Activated T-cell treated with anti-CD3 and anti-CD28 coated beads, Interleukin-2, amount 50 U/mL, for 72 hours (primary cell): ENCODE measurements at places on chromosomes 6 and 20.

DNA sequence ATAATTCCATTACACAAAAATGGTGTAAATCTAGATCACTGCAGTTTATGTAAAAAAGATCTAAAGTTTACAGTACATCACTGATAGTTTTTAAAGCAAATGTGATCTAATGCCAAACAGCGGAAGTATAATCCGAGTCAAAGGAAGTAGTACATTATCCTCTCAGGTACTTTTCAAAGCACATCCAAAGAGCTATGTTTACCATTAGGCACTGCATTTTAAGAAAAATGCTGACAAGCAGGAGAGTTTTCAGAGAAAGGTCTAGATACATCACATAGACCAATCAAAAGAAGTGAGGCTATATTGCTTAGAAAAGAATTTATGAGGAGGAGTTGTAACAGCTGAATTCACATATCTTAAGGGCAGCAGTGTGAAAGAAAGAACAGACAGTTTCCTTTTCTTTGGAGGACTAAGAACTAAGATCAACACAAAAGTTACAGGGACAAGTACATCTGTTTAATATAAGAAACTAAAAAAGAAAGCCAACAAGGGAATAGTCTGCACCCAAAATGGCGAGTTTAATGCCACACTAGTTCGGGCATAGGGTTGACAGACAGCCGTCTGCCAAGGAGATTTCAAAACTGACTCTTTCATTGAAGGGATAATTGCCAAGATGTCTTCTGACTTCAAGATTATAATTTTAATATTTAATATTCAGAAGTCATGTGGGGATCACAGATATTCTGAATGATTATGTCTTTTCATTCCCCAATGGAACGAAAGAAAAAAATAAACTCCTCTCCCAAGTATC, 1.4 kb downstream of the ZNF184 start:
- no peak for DNase-seq

DNA sequence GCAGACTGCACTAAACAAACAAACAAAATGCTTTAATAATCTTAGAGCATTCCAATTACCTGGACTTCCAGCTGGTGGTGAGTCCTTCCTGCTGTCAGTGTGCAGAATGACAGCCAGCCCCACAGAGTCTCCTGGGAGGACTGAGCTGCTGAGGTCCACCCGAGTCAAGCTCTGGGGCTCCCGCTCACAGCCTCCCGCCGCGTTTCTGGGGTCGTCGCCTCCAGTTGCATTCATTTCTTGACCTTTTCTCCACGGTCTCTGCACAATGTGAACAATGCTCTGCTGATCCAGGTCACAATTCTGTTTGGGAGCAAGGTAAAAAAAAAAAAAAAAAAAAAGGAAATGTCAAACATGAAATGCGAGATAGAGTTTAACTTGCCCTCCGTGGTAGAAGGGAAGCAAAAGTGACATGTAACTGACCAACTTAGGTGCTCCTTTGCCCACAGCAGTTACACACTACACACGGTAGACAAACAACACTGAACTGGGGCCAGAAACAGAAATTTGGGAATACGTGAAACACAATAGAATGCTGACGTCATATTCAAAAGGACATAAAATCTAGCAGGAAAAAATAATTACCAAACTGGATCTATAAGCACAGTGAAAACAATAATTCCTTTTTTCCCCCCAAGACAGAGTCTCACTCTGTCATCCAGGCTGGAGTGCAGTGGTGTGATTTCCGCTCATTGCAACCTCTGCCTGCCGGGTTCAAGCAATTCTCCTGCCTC, 464.9 kb downstream of the PRKN start:
- DNase-seq, result no peak

DNA sequence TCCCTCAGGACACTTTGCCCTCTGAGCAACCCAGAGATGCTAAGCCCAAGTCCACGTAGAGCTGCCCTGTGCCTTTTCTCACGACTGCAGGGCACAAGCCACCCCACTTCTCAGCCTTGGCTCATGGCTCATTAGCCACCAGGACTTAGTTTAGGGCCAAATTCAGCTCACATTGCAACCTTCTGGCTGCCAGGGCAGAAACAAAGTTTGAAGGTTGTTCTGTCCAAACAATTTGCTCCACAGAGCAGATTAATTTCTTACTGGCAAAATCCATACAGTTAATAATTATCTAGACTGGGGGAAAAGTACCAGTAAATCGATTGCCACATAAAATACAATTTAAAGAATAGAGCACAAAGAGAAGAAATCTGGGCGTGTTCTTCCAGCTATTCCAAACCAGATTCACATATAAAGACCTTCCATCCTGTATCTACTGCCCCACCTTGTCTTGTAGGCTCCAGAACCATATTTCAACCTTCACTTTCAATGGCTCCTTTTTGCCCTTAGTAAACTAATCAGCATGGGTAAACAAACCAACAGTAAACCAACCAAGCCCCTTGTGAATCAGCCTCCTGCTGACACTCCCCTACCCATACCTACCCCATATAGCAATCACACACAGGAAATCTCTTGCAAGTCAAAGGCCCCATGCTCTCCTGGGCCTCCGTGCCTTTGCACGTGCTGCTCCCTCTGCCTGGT, 101.9 kb downstream of the QRSL1 start:
- no peak for DNase-seq

- DNase-seq, result no peak
Measured at GRCh38 chr6:79824202-79824601, 123.2 kb downstream of the ELOVL4 start.

- DNase-seq, result no peak
Measured at GRCh38 chr20:14696937-14697336, 359.5 kb upstream of the FLRT3 start.

DNA sequence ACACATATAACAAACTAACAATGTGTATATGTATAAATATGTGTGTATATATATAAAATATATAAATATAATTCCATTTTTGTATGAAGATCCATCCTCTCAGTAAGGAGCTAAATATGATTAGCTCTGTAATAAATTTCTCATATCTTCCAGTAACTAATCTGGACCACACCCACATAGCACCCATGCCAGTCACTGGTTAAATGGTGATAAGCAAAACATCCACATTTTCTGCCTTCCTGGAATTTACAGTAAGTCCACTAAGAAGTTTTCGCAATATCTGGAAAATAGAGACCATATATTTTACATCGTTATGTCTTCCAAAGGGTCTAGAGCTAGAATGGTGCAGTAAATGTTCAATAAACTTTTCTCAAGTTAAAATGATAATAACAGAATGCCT, 151.5 kb upstream of the STMND1 start:
- DNase-seq, result no peak

DNA sequence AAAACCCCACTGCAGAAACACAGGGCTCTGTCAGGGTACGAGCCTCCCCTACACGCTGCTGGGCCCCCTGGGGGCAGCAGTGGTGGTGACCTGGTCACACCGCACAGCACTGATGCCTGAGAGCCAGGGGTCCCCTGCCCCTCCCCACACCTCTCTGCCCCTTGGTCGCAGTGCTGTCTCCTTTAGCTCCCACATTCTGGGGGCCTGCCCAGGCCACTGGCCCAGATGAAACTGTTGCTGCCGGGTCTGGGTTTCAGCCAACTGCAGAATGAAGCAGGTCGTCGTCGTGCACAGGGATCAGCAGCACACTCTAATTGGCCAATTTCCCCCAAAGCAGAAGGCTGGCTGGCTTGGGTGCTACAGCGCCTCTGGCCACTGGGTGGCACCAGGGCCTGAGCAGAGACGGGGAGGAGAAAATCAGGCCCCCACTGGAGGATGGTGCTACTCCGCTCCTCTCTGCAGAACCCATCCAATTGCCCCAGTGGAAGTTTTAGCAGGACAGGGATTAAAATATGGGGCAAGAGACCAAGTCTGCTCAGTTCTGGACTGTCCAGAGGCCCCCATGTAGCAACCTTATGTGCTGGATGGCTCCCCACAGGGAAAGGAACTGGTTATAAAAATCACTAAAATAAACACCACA, 26.1 kb downstream of the DIDO1 start:
- peak; percentile 72 for DNase-seq

DNA sequence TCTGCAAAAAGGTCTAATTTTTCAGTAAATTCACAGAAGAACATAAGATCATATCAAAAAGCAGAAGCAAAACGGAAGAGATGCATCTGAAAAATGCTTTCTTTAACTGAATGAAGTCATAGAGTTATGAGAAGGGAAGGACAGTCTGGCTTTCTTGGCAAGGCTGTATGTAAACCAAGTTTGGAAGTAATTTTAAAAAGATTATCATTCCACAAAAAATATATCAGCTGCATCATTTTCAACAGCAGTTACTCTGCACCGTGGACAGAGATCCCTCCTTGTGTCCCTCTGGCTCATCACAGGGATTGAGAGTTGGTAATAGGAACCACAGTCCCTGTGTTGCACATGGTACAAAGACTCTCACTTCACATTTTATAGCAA, 258.5 kb downstream of the HIVEP2 start:
- DNase-seq, result no peak

- DNase-seq, result no peak
Measured at GRCh38 chr20:6277661-6278240, 154.9 kb upstream of the FERMT1 start.

- no peak for DNase-seq
Measured at GRCh38 chr20:6007529-6008103, 46.2 kb downstream of the LRRN4 start.
